ENCODE measurements at places on chromosomes 4 and X.

DNA sequence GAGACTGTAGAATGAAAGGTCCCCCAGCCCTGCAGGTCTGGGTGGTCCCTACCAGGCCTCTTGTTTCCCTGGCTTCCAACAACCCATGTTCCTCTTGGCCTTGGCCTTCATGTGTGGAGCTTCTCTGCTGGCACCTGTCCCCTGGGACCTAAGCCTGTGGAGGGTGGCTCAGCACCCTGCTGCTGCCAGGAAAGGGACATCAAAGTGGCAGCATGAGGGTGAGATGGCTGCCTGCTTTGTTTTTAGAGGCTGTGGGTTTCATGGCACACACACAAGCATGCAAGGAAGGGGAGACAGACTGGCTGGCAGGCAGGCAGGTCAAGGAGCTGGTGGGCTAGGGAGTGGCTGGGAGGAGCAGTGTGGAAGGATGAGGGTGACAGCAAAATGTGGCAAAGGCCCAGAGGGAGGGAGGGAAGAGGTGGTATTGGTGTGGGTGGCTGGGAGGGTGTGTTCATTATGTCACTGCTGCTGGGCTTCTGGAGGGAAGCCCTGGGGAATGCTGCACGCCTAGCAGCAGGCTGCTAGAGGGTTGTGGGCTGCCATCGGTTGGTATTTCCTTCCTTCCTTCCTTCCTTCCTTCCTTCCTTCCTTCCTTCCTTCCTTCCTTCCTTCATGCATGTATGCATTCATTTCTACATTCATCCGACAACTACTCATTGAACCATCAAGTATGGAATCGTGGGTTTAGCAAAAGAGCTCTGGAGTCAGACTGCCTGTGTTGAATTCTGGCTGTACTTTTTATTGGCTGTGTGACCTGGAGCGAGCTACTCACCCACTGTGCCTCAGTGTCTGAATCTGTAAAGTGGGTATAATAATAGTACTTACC, 128.7 kb upstream of the PJA1 start:
- no peak for DNase-seq

- no peak for DNase-seq
Observed at GRCh38 chrX:69369999-69370398, 134.1 kb upstream of the NALF2 start.

GRCh38 chrX:40938423-40938822, 146.8 kb upstream of the USP9X start:
- peak; percentile 51 for DNase-seq

GRCh38 chrX:6558979-6559378, 24.1 kb upstream of the VCX3A start:
- no peak for DNase-seq

DNA sequence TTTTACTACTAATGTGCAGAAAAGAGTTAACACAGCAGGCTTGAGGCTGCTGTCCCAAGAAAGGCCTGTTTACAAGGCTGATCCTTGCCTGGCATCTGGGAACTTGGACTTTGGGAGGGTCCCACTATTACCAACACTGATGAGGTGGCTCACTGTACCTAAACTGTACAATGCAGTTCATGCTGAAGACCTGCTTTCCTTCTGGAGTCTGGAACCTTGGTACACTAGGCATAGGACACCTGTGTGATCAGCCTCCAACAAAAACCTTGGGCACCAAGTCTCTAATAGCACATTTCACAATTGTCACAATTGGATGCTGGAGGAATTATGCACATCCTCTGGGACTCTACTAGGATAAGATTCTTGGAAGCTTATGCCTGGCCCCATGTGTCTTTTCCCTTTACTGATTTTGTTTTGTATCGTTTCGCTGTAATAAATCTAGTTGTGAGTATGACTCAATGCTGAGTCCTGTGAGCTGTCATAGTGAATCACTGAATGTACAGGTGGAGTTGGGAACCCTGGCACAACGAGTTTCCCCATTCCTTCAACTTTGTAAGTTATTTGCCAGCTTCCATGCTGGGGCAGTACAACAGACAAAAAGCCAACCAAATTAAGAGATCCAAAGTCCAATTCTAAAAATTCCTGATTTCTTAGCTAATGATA, 45.9 kb downstream of the TEC start:
- DNase-seq = no peak

- no peak for DNase-seq
Observed at GRCh38 chr4:38139187-38139586, 179.0 kb downstream of the PTTG2 start.

DNA sequence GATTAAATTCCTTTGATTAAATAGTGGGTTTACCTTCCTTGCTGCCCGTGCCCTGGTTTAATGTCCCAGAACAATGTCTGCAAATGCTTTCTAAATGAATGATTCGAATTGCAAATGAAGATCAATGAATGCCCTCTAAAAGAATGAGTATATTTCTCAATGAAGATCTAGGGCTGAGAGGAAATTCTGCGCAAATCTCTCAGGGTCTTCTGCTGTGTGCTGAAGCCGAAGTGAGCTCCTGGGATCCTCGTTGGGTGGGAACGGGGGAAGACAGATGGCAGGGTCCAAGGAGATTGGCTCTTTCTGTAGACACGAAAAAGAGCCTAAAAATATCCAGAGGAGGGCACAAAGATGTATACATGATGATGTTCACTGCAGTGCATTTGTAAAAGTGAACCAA, 224.8 kb downstream of the STIM2 start:
- no peak for DNase-seq

DNA sequence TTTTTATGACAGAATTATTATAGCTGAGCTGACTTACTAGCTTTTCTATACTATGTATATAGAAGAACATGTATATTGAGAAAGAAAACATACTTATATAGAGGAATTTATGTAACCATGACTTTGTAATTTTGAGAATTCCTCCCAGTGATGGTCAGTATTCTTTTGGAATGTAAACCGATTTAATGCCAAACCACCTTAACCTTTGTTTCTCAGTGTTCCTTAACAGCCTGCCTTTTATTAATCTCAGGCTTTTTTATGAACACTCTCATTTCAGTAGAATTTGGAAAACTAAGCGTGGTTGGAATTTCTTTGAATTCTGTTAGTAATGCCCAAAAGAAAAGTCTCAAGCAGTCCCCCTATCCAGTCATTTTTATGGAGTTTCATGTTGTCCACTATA, 47.0 kb downstream of the MOSPD2 start:
- peak; percentile 60 for DNase-seq

GRCh38 chr4:133513901-133514300, 364.8 kb downstream of the PCDH10 start:
- peak; percentile 57 for DNase-seq

GRCh38 chr4:122224348-122224747, 72.2 kb downstream of the BLTP1 start:
- DNase-seq = peak; percentile 48

Measured in choroid plexus epithelial cell (primary cell).